ENCODE measurements at places on chromosomes 7 and 10.

GRCh38 chr7:137642472-137642871, 204.3 kb downstream of the DGKI start:
- no peak for DNase-seq

DNA sequence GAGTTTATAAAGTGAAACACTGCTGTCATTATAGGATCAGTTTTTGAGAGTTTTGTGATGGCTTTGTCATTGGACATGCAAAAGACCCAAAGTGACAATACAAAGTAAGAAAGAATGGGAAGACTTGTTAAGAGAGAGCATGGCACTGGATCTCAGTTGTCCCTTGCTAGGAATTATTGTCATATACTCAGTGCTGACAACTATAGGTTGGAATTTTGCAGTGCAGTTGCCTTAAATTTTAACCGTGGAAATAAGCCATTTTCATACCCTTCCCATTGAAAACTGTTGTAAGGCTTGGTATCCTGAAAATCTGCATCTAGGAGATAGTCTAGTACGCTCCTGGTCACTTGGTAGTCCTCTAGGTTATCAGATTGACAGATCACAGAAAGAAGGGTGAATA, 1156.7 kb downstream of the GATA3 start:
- DNase-seq, result no peak

- DNase-seq, result no peak
Measured at GRCh38 chr7:151424799-151425198, 15.0 kb upstream of the WDR86 start.

DNA sequence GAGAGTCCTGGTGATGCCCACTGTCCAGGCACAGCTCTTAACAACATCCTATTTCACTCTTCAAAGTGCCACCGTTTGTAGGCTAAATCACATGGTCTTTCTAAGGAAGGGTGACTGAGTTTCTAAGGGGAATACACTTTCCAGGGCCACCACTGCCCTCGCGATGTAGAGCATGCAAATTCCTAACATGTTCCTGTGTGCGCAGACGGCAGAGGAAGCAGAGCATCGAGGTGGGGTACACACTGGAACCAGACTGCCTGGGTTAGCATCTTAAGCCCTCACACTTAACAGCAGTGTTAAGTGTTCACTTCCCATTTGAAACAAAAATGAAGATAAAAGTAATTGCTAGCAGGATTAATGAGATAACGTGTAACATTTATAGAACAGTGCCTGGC, 3.0 kb downstream of the VOPP1 start:
- no peak for DNase-seq

- DNase-seq, result no peak
Measured at GRCh38 chr7:143331179-143331801, 15.4 kb downstream of the CLCN1 start.

Measured in activated CD8-positive, alpha-beta memory T cell treated with anti-CD3 and anti-CD28 coated beads for 1 hour (primary cell).